Pancreas (tissue), 10 donors: ENCODE measurements at places on chromosomes 11 and 22. TPM values are rescaled to one million over a fixed set of nuclear protein-coding genes. Genes with fewer than 3 reads are reported as not detected.

MAPK8IP1 gene
- 22.5 TPM for polyA plus RNA-seq

MRGPRX3 gene
- not detected for polyA plus RNA-seq

ACCSL gene
- not detected for polyA plus RNA-seq

BTG4 gene
- polyA plus RNA-seq: not detected

SCN2B gene
- polyA plus RNA-seq: 0.04 TPM

BIRC3 gene
- polyA plus RNA-seq: 5.4 TPM

SLC35C1 gene
- 7.6 TPM for polyA plus RNA-seq

SHANK3 gene
- 18.7 TPM for polyA plus RNA-seq

JAML gene
- 2.1 TPM for polyA plus RNA-seq

APOC3 gene
- 2.9 TPM for polyA plus RNA-seq

APOL2 gene
- 20.6 TPM for polyA plus RNA-seq

DNA sequence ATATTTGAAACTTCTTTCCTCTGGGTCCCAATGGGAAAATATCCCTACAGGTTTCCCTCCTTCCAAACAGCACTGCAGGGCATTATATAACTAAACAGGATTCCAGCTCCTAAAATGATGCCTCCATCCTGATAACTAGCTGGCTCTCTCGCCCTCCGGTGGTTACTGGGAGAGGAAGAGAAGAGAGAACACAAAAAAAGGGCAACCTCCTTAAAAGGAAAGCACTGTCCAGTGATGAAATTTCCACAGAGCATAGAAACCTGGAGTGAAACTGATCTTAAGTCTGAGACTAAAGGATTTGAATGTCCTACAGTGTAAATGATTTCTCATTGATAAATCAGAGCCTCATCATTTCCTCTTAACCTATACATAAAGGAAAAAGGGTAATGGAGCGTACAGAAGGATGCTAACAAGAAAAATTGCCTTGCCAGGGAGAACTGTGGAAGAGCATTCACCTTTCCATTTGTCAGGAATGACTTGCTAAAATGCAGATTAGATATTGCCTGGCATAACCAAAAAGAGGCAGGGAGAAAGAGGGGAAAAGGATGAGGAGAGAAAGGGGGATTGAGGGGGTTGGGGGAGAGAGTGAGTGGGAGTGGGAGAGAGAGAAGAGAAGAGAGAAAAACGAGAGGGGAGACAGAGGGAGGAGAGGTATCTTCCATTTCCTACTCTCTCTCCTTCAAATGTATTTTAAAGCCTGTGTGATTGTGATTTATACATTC lies 121.3 kb downstream of the APOL5 start:
- H3K36me3 ChIP-seq: no peaks in the 10 kb centered on the region
- H3K27ac ChIP-seq: peak overlapping the region; percentile 32
- H3K4me1 ChIP-seq: peaks cover 38% of the 10 kb centered on the region
- no peaks in the 10 kb centered on the region for H3K27me3 ChIP-seq

DNA sequence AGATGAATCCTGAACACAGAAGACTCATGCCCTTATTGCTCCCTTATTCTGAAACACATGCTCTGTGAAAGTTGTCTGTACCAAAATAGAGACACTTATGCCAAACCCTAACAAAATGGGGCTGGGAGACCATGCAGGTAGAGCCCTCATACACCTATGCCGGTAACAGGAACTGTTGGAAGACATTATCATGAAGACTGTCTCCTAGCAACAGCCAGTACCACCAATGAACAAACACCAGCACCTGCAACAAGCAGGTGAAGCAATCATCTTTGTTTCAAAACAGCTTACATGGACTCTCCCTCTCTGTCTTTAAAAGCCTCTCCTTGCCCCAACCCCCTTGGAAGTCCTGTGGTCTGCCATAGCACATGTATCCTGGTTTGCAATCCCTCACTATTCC lies 17.2 kb downstream of the SLC5A4 start:
- no peaks in the 10 kb centered on the region for H3K4me1 ChIP-seq
- H3K36me3 ChIP-seq: no peaks in the 10 kb centered on the region
- H3K4me3 ChIP-seq: no peak overlapping the region
- H3K27ac ChIP-seq: no peak overlapping the region
- DNase-seq: no peak

DNA sequence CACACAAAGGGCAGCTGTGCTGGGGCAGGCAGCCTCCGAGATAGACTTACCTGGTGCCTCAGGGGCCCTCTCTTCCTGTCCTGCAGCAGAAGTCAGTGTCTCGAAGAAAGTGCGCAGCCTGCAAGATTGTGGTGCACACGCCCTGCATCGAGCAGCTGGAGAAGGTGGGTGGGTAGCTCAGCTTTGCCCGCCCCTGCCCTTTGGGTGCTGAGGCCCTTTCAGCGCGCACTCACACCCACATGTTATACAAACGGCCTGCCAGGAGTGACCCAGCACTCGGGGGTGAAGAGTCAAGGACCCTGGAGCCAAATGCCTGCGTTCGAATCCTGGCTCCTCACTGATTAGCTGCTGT lies 13.6 kb upstream of the MDK start:
- no peak overlapping the region for H3K27ac ChIP-seq
- peaks cover 7% of the 10 kb centered on the region for H3K36me3 ChIP-seq
- H3K4me1 ChIP-seq: no peaks in the 10 kb centered on the region
- no peaks in the 10 kb centered on the region for H3K27me3 ChIP-seq
- no peak for DNase-seq

GRCh38 chr22:22827187-22827939 lies 60.3 kb upstream of the IGLL5 start:
- H3K4me1 ChIP-seq: no peaks in the 10 kb centered on the region
- DNase-seq: no peak

DNA sequence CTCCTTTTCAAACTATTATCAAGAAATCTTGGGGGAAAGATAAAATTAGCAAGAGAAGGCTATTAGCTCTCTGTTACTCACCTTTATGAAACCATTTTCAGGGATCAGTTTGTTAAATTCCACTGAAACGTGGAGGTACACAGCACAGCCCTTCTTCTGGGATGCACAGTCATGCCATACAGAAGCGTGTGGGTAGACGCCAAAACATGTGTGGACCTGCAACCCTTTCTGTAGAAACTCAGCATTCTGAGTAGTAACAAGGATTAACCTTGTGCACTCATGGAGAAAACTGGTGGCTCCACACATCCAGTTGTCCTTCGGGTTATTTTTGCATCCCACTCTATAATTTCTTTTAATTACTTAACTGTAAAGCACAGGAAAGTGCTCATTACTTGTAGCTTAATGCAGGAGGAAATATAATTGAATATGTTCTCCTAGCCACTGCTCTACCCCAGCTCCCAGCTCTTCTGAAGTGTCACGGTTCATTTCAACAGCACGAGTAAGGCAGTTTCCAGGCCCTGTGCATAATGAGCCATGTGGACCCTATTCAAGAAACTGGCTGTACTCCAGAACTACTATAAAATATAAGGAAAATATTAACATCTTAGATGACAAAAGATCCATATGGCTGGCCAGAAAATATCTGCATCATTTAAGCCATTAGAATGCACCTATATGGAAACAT lies 26.1 kb downstream of the BDNF start:
- DNase-seq: no peak
- H3K4me3 ChIP-seq: no peak overlapping the region
- no peaks in the 10 kb centered on the region for H3K36me3 ChIP-seq

GRCh38 chr11:36890121-36890679 lies 292.2 kb upstream of the RAG2 start:
- no peak overlapping the region for H3K27ac ChIP-seq
- H3K36me3 ChIP-seq: no peaks in the 10 kb centered on the region
- no peak overlapping the region for H3K4me3 ChIP-seq

- peak; percentile 49 for DNase-seq
- no peaks in the 10 kb centered on the region for H3K36me3 ChIP-seq
- H3K4me1 ChIP-seq: peaks cover 5% of the 10 kb centered on the region
- no peaks in the 10 kb centered on the region for H3K27me3 ChIP-seq
These were observed 20.9 kb upstream of the ARHGAP8 start for GRCh38 chr22:44731357-44731970.

DNA sequence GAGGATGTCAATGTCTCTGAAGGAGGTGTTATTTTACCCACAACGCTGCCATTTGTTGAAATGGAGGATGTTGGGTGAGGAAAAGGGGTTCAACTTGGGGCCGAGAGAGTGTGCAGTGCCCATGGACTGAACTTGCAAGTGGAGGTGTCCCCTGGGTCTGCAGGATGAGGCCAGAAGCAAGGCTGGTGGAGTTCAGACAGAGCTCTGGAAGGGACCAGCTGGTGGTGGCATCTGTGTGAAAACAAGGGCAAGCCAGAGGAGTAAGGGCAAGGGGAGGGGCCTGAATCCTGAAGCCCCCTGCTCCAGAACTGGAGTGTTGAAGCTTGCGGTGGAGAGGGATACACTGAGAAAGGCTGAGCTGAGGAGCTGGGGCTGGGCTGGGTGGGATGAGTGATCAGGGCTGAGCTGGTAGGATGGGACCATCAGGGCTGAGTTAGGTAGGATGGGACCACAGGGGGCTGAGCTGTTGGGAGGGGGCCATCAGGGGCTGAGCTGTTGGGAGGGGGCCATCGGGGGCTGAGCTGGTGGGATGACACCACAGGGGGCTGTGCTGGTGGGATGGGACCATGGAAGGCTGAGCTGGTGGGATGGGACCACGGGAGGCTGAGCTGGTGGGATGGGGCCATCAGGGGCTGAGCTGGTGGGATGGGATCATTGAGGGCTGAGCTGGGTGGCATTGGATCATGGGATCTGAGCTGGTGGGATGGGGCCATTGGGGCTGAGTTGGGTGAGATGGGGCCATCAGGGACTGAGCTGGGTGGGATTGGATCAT lies 13.4 kb upstream of the CTSD start:
- H3K27me3 ChIP-seq: no peaks in the 10 kb centered on the region
- H3K27ac ChIP-seq: no peak overlapping the region

DNA sequence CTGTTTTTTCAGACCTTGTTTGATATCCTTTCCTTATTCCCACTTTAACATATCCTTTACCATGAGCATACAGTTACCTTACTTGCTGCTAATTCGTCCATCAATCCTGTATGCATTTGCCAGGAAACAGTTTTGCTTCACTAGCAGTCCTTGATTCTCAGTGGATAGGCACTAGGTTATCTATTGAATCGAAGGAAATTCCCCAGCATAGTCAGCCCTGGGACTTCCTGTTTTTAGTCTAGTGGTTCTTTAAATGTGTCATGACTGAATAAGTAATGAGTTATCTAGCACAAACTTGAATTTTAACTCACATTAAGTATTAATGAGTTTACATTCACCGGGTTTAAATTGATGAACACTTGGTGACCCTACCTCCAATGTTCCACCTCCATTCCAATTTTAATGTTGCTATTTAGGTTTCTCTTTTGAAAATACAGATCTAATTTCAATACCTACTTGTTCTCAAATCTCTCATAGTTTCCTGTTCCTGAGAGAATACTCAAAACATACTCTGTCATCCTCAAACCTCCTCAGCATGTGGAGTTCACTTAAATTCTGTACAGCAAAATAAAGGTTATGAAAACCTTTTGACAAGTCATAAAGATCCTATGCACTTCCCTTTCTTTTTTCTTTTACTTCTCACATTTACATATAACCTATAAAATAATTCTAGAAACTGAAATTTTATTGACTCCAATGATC lies 1375.1 kb upstream of the TENM4 start:
- no peaks in the 10 kb centered on the region for H3K4me1 ChIP-seq
- H3K4me3 ChIP-seq: no peak overlapping the region
- H3K36me3 ChIP-seq: no peaks in the 10 kb centered on the region
- H3K27me3 ChIP-seq: no peaks in the 10 kb centered on the region

GRCh38 chr11:50187220-50187619 lies 154.5 kb downstream of the OR4C45 start:
- H3K4me1 ChIP-seq: no peaks in the 10 kb centered on the region
- no peaks in the 10 kb centered on the region for H3K27me3 ChIP-seq
- no peaks in the 10 kb centered on the region for H3K36me3 ChIP-seq
- no peak for DNase-seq

DNA sequence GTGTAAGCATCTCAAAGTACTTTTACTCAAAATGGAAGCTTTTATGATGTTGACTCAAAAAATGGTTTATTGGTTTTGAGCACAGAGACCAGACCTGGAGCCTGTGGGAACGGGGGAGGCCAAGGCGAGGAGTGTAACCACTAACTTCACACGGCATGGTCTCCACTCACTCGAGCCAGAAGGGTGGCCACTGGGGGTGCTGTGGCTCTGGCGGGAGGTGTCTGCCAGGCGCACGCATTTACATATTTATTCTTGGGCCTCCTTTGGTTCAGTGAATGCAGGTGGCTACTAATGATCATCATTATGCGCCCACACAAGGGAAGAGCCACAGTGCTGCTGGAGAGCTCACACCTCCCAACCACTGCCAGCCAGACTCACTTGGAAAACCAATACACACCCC lies 64.6 kb downstream of the FLRT1 start:
- no peaks in the 10 kb centered on the region for H3K4me1 ChIP-seq
- no peak overlapping the region for H3K27ac ChIP-seq
- no peaks in the 10 kb centered on the region for H3K27me3 ChIP-seq
- no peaks in the 10 kb centered on the region for H3K36me3 ChIP-seq
- no peak for DNase-seq

- H3K27me3 ChIP-seq: no peaks in the 10 kb centered on the region
- no peak overlapping the region for H3K4me3 ChIP-seq
- peaks cover 10% of the 10 kb centered on the region for H3K4me1 ChIP-seq
- DNase-seq: peak; percentile 75
- no peaks in the 10 kb centered on the region for H3K36me3 ChIP-seq
These were observed 14.2 kb downstream of the MCAT start for GRCh38 chr22:43128928-43129424.

DNA sequence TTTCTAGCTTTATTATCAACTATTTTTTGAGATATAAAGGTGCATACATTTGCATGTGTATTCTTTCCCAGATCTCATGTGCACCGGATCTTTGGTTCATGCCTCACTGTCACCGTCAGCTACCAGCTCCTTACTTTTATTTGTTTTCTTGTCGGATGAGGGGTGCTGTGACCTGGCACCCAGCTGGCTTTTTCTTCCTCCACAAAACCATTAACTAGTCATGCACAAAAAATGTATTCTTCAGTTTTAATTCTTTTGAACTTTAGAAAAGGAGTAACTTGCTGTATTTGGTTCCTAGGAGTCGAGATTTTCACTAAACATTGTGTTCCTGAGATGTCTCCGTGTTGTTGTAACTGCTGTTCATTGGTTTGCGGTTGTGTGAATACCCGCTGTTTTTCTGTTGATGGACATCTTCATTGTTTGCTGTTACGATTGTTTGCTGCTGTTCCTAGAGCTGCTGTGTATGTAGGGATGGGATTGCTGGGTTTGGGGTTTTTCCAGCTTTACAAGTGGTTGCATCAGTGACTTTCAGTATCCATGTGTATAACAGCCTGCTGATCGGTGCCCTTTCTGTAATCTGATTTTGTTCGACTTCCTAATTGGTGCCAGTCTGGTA lies 39.4 kb downstream of the MOV10L1 start:
- H3K27ac ChIP-seq: no peak overlapping the region
- H3K27me3 ChIP-seq: no peaks in the 10 kb centered on the region
- no peaks in the 10 kb centered on the region for H3K36me3 ChIP-seq
- no peak overlapping the region for H3K4me3 ChIP-seq

DNA sequence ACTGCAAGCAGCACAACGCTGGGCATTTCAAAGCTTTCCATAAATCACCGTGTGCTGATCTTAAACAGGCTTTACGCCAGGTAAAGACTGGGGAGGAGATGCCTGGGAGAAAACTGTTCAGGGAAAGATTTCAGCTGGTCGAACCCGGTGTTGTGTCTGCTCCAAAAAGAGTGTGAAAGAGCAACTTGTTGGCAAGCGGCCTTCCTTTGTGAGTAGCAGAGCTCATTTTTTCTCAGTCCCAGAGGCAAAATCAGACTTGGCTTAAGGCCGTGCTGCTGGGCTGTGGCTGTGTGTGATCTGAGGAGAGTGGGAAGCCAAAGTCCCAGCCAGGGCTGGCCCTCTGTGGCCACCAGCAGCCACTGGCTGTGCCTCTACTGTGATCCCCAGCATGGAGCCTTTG lies 75.7 kb upstream of the E2F8 start:
- no peaks in the 10 kb centered on the region for H3K27me3 ChIP-seq
- DNase-seq: no peak
- no peaks in the 10 kb centered on the region for H3K4me1 ChIP-seq
- no peak overlapping the region for H3K4me3 ChIP-seq
- H3K36me3 ChIP-seq: no peaks in the 10 kb centered on the region
